ENCODE measurements at places on chromosomes 3 and 15. TPM values are rescaled to one million over a fixed set of nuclear protein-coding genes. Genes with fewer than 3 reads are reported as not detected.

Gene ZMYND10
- total RNA-seq: 2.2 TPM

DNA sequence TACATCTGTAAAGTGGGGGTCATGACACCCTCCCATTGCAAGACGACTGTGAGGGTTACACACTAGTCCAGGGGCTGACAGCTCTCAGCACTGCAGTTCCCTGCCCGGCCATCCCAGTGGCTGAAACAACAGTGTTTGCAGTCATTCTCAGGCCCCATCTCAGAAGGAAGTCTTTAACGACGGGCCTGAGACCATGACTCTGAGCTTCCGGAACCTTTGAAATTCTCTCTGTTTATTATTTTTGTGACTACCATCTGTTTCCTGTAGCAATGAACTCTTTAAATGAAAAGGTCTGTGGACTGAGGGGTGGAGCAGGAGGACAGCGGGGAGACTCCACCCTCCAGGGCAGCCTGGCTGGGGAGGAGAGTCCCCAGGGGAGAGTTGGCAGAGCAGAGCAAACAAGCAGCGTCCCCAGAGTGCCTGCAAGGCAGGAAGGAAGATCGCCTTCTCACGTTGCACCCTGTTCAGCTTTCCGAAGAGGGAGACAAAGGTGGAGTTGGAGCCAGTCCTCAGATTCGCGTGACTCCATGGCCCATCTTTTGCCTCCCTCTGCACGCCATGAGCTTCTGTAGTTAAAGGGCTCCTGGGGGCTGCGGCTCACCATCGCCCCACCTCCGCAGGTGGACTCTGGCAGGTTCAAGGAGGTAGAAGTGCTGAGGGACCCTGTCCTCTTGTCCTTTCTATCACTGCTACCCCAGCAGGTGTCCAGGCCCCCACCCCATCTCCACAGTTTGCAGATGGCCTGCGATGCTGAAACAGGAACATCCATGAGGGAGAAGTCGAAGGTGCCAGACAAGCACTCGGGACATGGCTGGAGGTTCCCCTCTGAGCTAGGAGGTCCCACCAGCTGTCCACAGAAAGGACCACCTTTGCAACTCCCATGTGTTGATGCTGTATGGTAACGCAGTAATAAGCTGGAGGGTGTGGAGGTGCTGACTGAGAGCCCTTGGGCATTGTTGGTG, 525.8 kb upstream of the PROK2 start:
- DNase-seq: peak; percentile 14

Gene FBLN2
- 44.3 TPM for total RNA-seq

GRCh38 chr15:76116138-76116885, 56.5 kb downstream of the TMEM266 start:
- no peak for DNase-seq

GRCh38 chr3:63563572-63563971, 88.9 kb upstream of the SNTN start:
- no peak for DNase-seq

- no peak for DNase-seq
Observed at GRCh38 chr15:101657968-101658784, 6.0 kb upstream of the TM2D3 start.

Gene RARB
- total RNA-seq: 12.9 TPM

- DNase-seq: no peak
Observed at GRCh38 chr3:197881970-197882338, 68.0 kb upstream of the RPL35A start.

Gene IGSF11
- 5.3 TPM for total RNA-seq

- DNase-seq: peak; percentile 63
Observed at GRCh38 chr3:50194128-50194902, 2.9 kb downstream of the GNAT1 start.

DNA sequence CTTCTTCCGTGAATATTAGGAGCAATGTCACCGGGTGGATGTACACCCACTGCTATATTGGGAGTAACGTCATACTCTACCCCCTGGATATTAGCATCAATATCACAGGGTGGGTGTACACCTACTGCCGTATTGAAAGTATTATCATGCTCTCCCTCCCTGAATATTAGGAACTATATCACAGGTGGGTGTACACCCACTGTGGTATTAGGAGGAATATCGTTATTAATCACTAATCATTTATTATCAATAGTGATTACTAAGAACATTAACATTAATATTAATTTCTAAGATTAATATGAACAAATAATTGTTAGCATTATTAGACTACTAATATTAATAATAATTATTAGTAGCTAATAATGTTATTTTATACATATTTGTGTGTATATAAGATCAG, 21.4 kb upstream of the BMF start:
- DNase-seq: no peak

DNA sequence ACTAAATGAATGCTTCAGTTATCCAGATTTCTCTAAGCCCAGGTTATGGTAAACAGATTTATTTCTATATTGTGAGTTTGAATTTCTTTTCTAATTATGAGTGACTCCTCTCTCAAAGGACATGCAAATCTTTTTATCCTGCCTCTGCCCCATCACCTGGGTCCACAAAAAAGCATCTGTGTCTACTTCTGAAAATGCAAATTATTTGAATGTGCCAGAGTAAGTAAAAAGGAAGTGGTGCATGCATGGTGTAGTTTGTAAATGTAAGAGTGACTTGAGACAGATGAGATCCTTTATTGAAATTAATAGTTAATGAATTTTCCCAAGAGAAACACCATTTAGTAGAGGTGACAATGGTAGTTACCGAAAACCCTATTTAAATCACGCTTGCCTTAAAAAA, 26.9 kb downstream of the MCTP2 start:
- DNase-seq: no peak

DNA sequence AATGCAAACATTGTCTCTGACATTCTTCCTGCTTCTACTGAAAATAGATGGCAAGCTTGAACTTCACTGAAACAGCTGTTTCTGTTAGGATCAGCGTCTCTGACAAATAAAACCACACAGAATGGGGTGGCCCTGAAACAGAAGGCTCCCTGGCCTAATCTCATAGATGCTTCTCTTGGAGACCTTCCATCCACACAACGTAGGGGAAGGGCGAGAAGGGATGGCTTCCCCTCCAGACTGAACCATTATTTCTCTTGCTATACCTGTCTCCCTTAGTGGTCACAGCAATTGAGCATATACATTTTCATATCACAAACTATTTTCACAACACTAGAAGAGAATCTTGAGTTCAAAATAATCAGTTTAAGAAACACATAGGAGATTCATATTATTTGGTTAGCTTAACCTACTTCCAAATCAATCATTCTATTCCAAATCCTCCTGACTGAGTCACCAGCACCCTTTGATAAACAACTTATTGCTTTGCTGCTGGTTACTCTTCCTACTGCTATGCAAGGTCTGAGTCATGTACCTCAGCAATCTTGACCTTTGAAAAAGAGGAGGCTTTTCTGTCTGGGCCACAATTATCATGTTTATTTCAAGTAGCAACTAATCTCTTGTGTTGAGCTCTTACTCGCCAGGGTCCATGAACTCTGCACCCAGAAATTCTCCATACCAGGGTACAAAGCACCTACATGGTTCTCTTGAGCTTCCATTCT, 45.5 kb downstream of the CBLB start:
- DNase-seq: no peak

- DNase-seq: no peak
Observed at GRCh38 chr3:57556459-57557084, 498 bp downstream of the PDE12 start.

Data from mucosa of gallbladder (tissue), 1 donor.